ENCODE measurements at places on chromosomes 11 and 22.

GRCh38 chr11:64863391-64864060, 14.9 kb downstream of the EHD1 start:
- no peak for DNase-seq

GRCh38 chr11:10927538-10927937, 69.7 kb upstream of the ZBED5 start:
- no peak for DNase-seq

DNA sequence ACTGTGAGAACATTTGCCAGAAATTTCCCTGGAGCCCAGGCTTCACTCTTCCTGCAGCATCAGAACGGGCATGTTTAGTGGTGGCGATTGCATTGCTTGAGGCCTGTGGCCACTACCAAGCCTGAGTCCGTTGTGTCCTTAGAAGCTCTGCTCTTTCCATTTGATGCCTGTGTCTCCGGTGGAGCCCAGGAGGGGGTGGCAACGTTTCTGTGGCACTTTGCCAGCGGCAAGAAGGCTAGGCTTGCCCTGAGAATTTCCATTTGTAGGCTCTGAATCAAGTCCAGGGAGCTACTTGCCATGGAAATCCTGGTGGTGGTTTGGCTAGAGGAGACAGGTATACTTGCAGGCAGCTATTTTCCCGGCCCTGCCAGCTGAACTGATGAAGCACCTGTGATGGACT, 47.1 kb downstream of the ADAMTS8 start:
- DNase-seq = no peak

DNA sequence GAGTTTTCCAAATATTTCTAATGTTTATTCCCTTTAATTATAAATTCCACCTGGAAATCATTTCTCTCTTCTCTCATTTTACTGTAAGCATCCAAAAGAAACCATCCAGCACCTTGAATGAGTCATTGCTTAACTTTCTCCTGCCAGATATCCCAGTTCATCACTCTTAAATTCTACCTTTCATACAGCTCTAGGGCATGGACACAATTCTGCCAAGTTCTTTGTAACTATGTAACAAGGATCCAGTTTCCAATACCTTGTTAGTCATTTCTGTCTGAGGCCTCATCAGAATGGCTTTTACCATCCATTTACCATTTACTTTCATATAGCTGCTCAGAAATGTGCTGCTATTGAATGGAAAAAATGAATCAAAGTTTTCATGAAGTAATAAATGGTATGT, 455.4 kb upstream of the TENM4 start:
- no peak for DNase-seq

DNA sequence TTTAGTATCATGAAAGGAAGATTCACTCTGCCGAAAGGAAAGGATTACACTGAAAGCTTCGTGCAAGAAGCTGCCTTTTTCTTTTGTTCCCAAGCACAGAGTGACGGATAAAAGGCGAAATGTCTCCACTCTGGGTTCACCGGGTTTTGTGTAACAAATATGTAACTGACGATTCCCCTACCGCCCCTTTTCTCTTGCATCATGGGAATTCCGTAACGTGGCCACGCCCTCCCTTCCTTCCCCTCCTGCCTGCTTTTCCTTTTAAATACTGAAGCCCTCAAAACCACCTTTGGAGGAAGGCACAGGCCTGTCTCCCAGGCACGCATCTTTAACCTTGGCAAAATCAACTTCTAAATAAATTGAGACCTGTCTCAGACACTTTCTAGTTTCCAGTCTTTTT, 16.4 kb upstream of the TESMIN start:
- no peak for DNase-seq

DNA sequence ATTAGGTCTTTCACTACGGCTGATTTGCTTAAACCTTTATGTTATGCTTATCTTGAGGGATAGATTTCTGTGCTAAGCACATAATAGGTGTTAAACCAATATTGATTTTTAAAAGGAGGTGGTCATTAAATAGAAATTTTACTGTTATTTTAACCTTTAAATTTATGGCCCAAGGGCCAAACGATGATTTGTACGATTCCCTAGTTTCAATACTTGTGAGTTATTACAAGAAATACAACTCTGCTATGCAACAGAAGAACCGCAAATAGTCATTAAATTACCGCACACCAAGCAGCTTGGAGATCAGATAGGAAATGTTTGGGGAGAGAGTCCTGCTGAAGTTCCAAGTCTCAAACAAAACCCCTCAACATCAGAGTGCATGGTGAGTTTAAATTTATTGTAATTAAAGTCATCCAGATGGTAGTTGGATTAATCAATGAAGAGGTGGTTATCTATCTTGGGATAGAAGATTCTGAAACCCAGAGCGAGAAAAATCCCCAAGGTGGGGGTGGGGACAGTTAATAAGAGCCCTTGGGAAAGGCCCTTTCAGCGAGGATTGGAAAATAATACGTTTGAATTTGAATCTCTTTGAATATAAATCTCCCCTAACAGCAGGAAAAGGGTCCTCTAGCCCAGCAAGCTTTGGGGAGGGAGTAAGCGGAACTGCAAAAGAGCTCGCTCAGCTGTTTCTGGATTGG, 805 bp upstream of the QSER1 start:
- DNase-seq = peak; percentile 2

- DNase-seq = no peak
Observed at GRCh38 chr22:37060801-37061610, 9.5 kb downstream of the KCTD17 start.

GRCh38 chr11:94880216-94880615, 93.1 kb downstream of the CWC15 start:
- peak; percentile 58 for DNase-seq

DNA sequence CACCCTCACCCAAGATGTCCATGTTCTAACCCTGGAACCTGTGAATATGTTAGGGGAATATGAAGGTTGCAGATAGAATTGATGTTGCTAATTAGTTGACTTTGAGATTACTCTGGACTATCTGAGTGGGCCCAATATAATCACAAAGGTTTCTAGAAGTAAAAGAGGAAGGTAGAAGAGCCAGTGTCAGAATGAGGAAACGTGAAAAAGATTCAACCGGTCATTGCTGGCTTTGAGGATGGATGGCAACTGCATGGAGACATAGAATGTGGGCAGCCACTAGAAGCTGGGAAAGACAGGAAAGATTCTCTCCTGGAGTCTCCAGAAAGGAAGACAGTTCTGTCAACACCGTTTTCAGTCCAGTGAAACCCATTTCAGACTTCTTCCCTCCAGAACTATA, 86.6 kb downstream of the CLPB start:
- DNase-seq = no peak

DNA sequence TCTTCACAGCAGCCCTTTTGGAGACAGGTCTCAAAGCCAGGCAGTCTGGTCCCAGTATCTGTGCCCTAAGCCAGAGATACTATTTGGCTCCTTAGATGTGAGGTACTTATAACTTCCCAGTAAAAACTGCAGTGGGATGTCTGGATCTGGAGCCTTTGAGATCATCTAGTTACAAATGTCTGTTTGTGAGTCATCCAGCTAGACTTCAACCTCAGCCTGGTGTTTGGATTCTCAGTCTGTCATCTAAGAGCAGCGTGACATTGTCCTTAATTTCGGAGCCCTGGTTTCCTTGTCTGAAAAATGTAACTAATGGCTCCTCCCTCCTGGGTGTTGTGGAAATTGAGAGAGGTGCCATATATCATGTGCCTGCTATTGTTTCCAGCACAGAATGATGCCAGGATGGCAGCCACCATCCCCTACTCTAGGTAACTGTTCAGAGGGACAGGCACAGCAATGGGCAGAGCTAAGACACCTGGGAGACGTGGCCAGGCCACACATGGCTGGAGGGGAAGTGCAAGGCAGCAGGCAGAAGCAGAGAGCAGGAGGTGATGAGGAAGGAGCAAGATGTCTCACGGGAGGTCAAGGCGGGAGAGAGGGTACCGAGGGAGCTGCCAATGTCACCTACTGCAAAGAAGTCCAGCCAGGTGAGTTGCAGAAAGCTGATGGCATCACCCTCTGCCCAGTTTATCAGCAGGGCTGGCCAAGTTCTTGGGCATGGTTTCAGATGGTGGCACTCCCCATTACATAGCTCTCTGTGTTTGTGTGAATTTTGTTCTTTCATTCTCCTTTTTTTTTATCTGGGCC, 20.6 kb upstream of the ST3GAL4 start:
- peak; percentile 79 for DNase-seq

GRCh38 chr11:128559496-128560103, 27.8 kb downstream of the ETS1 start:
- DNase-seq = no peak

DNA sequence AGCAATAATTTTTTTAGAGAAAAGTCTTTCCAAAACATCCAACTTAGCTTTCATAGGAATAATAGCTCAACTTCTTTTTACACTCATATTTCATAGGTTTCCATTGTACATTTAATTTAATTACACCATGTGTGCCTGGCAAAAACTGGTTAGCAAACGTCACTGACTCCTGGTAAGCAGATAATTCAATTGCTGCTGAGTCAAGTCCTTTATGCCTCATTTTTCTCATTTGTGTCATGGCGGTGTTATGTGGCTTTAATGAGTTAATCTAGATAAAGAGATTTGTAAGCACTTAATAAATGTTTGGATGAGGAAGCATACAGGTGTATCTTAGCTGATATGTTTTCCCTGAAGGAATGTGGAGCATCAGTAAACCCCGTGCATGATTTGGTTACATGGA, 41.2 kb upstream of the PAK1 start:
- no peak for DNase-seq

- no peak for DNase-seq
Observed at GRCh38 chr11:72576243-72576595, 98.0 kb downstream of the PDE2A start.

- DNase-seq = no peak
Observed at GRCh38 chr11:94866936-94867795, 99.0 kb downstream of the AMOTL1 start.

- no peak for DNase-seq
Observed at GRCh38 chr22:23704829-23705228, 14.0 kb downstream of the RGL4 start.

DNA sequence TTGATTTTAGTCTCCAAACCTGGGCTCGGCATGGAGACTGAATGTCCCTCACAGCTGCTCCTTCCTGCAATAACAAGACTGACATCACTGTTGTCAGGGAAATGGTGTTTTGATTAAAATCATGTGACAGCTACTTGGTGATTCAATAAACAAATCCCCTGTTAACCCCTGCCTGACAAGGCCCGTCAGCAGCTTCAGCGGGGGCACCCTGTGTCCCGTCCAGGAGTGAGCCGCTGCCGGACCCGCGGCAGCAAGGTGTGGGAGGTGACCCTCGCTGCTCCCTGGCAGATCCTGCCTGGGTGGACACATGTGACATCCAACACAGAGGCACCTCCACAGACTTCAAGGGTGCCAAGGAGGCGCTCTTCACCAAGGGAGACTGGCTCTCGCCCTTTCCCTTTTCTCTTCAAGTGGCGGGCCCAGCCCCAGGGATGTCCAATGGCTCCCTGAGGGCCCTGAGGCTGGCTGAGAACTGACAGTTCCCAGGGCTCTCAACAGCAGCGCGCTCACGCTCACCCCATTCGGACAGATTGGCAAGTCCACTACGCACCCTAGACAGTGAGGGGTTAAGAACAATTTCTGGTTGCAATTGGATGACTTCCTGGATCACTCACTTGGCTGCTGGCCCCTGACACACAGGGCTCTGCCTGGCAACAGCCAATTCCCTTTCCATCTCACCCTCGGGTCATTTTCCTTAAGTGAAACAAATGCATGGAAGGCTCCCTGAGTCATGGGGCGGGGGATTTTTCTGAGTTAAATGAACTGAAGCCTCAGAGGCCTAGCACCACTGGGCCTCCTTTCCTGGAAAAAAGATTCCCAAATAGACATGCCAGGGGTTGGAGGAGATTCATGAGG, 30.7 kb downstream of the PPP2R1B start:
- DNase-seq = peak; percentile 99

GRCh38 chr11:93697611-93698010, 36.1 kb downstream of the CEP295 start:
- no peak for DNase-seq

GRCh38 chr11:119332111-119332765, 2.1 kb upstream of the RNF26 start:
- no peak for DNase-seq

GRCh38 chr22:26287382-26288225, 118.3 kb downstream of the SEZ6L start:
- peak; percentile 37 for DNase-seq

DNA sequence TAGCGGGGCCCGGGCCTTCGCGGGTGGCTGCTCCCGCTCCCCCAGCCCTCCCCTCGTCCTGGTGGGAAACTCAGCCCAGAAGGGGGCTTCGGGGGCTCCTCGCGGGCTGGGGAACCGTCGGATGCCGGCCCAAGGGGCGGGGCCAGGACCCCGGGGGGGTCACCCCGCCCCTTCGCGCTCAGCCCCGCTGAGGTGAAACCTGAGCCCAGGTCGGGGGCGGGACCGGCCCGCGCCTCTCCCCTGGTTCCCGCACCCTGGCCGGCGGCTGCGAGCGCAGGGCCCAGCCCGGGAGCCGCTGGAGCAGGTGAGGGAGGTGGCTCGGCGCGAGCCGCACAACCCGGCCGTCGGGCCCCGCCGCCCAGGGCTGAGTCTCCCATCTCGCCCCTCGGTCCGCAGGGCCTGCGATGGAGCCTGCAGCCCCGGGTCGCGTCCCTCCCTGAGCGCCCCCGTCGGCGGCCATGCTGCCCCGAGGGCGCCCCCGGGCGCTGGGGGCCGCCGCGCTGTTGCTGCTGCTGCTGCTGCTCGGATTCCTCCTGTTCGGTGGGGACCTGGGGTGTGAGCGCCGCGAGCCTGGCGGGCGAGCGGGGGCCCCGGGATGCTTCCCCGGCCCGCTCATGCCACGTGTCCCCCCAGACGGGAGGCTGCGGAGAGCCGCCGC, at the start of gene LARGE2:
LARGE2 (plus strand) TSS at position 232 of the 658 bp plus-strand sequence; CDS start at position 459, 227 bp downstream.
- no peak for DNase-seq

GRCh38 chr22:49490692-49491091, 337.0 kb downstream of the BRD1 start:
- no peak for DNase-seq

DNA sequence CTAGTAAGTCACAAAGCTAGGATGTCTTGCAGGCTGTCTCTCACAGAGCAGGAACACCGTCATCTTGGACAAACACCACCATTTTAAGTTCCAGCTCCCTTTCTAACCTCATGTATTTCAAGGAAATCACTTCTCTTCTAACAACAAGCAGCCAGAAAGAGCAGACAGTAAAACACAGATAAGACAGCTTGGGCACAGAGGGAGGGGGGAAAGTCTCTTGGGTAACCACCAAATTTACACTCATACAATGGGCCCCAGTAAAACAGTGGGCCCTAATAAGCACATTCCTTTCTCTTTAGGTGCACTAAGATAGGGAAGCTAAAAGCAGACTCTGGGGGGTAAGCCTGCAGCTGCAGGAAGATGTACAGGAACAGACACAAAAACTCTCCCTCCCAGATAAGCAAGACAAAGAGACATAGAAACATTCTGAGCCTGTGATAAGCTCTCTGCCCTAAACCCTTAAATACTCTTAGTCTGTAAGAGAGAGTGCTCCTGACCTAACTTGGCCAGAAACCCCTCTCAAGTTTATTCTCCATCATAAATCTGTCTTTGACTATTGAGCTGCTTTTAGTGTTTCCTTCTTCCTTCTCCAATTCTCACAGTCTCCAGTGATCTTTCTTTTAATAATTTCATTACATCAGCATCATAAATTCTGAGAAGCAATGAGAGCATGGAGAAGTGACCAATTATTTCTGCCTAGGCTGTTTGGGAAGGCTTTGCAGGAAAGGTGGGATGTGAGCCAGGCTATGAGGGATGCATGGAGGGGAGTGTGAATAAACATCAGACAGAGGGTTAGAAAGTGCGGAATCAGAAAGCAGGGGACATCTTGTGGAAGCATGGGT, 7.4 kb downstream of the OR10D3 start:
- no peak for DNase-seq

- DNase-seq = peak; percentile 36
Observed at GRCh38 chr22:34800260-34800980, 265.5 kb upstream of the ISX start.

- DNase-seq = no peak
Observed at GRCh38 chr22:31162015-31162765, 2.2 kb downstream of the RNF185 start.

GRCh38 chr22:44407171-44407986, 90.7 kb downstream of the RTL6 start:
- DNase-seq = no peak
